Esophagus mucosa (tissue), 1 donor: ENCODE measurements at places on chromosomes 2 and 18. TPM values are rescaled to one million over a fixed set of nuclear protein-coding genes. Genes with fewer than 3 reads are reported as not detected.

- no peak for ATAC-seq
Measured at GRCh38 chr2:133417415-133417814, 150.8 kb downstream of the NCKAP5 start.

ALPP gene
- not detected for total RNA-seq

GRCh38 chr2:55148269-55148668, 83.8 kb downstream of the CLHC1 start:
- ATAC-seq = no peak

- peak; percentile 88 for ATAC-seq
Measured at GRCh38 chr2:74205596-74205995, 7.2 kb downstream of the MTHFD2 start.

DNA sequence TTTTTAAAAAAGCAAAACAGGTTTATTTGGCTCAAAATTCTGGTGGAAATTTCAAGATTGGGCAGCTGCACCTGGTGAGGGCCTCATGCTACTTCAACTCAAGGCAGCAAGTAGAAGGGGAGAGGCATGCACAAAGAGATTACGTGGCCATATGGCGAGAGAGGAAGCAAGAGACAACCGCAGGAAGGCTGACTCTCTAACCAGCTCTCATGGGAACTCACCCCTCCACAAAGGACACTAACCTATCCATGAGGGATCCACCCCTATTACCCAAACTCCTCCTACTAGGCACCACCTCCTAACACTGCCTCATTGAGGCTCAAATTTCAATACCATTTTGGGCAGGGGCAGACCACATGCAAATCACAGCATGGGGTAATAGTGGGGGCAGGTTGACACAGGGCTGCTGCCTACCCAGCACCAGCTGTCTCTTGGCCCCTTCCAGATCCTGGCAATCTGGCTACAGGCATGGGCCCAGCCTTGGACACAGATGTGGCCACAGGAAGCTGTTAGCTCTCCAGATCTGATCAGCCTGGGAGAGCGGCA, 2.0 kb upstream of the CAPN10 start:
- no peak for ATAC-seq
